ENCODE measurements at places on chromosomes 1 and 21. TPM values are rescaled to one million over a fixed set of nuclear protein-coding genes. Genes with fewer than 3 reads are reported as not detected.
A peak's percentile ranks its signal among the peaks of the same experiment; 100 is the strongest.

The B3GALT5 gene
- total RNA-seq = not detected

The SPRR1A gene
- total RNA-seq = not detected

The F13B gene
- not detected for total RNA-seq

The IVL gene
- total RNA-seq = not detected

The KRTAP20-1 gene
- not detected for total RNA-seq

The FAM72D gene
- 11.6 TPM for total RNA-seq

DNA sequence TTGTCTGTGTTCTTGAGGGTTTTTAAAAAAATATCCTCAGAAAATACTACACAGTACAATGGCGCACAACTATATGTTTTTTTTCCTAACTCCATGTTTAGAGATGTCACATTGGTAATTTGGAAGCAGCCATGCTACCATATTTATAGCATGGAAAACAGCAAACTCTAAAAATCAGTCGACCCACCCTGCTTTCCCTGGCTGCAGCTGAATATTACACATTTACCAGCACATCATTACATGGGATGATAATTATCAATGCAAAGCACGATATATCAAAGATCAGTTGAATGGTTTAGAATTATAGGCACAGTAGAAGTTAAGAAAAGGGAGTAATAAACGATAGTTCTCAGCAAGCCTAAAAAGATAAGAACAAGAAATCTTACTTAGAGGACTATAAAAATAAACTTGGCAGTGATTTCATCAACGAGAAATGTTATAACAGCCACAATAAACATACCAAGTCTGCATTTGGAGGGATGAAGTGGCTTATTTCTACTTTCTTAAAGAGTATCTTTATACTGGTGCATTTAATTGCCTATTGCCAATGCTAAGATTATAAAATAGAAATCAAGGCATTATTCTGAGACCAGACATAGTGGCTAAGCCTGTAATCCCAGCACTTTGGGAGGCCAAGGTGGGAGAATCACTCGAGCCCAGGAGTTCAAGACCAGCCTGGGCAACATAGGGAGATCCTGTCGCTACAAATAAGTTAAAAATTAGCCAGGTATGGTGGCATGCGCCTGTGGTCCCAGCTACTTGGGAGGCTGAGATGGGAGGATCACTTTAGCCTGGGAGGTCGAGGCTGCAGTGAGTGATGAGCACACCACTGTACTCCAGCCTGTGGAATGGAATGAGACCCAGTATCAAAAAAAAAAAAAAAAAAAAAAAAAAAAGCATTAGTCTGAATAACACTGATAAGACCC, 43.4 kb downstream of the WDR64 start:
- no peak for DNase-seq

DNA sequence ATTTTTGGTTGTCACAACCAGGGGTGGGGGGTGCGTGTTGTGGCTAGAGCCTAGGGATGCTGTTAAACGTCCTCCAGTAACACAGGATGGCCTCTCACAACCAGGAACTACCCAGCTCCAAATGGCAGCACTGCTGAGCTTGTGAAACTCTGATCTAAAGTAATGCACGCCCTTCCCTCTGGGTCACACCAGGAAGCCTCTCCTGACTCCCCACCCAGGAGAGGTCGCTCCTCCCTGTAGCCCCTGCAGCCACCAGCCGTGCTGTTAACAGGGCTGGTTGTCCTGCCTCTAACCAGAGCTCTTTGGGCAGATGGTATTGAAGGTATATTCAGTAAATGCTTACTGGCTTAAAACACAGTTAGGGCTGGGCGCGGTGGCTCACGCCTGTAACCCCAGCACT, 73.2 kb downstream of the NKAIN1 start:
- DNase-seq = no peak

DNA sequence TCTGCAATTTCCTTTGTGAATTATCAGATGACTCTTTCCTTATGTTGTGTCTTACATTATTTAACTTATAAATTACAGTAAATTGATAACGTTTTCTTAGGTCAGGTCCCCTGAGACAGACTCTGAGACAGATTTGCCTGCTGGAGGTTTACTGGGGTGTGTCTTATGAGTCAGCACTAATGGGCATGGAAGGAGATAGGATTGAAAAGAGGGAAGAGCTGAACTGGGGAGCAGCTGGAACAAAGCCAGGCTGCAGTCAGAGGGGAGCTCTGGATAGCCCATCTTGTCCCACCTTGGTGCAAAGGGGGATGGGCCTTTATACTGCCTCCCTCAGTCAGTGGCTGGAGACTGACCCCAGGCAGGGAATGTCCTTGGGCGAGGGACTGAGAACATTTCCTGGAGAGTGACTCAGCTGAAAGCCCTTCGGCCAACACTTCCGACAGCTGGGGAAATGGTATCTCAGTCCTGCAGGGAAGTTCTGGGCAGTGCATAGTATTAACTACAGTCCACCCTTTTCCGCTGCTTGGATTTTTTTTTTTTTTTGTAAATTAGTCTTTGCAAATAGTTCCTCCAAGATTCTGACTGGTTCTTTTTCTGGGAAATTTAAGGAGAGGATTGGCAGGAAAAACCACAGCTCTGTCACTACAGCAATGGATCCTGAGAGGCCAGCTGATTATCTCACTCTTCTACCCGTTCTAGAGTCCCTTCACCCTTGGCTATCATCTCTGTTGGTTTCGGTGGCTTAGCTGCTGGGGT, 39.1 kb upstream of the CDC42BPA start:
- DNase-seq = no peak

GRCh38 chr21:17780539-17780938, 38.6 kb downstream of the C21orf91 start:
- no peak for DNase-seq

DNA sequence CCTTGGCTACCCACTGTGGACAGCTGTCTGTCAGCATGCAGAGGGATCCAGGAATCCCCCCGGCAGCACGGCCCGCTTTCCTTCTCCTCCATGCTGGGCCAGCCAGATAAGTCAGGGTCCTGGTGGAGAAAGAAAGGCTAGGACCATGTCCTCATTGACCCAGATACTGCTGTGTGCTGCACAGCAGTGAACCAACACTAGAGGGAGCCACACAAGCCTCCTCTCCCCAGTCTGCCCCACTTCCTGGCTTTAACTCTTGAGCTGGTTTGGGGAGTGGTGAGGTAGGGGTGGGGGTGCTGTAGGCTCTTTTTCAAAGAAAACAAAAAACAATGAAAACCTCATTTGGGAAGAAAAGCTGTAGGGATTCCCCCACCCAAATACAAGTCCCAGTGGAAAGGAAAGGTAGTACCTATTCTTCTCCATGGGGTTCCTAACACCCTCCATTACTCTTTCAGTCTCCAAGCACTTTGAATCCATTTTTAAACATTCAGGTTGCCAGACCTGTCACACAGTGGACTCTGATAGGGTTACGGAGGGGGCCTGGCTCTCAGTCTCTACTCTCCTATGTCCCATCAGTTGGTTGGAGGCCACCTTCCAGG, 84.9 kb upstream of the CD1D start:
- DNase-seq = peak; percentile 32

DNA sequence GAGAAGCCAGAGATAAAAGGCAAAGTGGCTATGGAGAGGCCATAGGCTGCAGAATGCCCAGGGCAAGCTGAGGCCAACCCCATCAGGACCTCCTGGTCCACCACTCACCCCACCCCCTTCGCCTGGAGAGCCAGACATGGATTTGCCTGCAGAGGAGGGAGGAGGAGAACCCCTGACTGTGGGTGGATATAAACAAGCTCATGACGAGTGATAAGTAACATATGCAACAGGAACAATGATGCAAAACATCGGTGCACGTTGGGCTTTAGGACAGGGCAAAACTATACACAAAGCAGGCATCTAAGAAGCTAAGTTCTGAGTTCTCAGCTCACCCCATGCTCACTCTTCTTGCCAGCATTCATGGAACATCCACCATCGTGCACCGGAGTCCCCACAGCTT, 150.3 kb downstream of the ETS2 start:
- DNase-seq = no peak

DNA sequence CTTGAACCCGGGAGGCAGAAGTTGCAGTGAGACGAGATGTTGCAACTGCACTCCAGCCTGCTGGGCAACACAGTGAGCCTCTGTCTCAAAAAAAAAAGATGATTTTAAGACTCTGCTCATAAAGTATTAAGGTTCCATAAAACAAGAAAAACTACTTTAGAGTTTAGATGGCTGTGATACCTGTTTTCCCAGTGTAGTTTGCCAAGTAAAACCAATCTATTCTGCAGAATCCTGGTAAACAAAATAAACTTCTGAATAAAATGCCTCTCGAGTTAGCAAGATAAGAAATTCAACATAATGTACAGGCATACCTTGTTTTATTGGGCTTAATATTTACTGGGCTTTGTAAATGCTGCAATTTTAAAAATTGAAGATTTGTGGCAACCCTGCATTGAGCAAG, 30.8 kb downstream of the LTN1 start:
- no peak for DNase-seq

DNA sequence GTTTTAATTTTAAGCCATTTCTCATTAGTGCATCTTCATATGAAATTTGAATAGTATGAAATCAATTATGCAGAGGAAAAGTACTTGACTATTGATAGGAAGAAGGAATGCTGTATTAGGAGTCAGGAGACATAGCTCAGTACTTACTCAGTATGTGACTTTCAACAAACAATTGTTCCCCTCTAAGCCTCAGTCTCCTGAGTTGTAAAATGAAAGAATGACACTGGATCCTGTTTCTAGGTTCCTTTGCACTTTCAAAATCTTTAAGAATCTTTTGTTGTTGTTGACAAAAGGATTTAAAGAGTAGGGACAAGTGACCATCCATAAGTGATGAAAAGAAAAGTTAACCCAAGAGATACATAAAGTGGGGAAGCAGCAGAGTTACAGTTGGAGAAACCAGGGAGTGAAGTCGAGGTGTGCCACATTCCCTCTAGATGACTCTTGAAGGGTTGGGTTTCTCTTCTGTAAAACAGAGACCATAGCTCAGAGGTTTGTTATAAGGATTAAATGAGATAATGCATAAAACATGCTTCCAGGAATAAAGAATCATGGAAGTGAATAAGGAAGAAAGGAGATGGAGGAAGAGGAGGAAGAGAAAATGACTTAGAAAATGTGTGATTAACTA, 105.7 kb upstream of the KCNJ15 start:
- DNase-seq = no peak

DNA sequence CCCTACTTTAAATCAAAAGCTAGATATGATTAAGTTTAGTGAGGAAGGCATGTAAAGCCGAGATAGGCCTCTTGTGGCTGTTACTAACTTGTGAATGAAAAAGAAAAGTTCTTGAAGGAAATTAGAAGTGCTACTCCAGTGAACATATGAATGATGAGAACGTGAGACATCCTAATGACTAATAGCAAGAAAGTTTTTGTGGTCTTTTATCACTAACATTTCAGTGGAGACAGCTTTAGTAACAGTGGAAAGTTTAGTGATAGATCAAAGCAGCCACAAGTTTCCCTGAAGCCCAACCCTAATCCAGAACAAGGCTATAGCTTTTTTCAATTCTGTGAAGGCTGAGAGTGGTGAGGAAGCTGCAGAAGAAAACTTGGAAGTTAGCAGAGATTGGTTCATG, 73.6 kb upstream of the LRRC8B start:
- DNase-seq = no peak

- DNase-seq = peak; percentile 44
Measured at GRCh38 chr1:116881879-116882520, 27.7 kb upstream of the PTGFRN start.
